ENCODE measurements at places on chromosomes 12 and 14.

GRCh38 chr12:39777465-39777864 is 157.9 kb upstream of the ABCD2 start:
- DNase-seq: no peak

DNA sequence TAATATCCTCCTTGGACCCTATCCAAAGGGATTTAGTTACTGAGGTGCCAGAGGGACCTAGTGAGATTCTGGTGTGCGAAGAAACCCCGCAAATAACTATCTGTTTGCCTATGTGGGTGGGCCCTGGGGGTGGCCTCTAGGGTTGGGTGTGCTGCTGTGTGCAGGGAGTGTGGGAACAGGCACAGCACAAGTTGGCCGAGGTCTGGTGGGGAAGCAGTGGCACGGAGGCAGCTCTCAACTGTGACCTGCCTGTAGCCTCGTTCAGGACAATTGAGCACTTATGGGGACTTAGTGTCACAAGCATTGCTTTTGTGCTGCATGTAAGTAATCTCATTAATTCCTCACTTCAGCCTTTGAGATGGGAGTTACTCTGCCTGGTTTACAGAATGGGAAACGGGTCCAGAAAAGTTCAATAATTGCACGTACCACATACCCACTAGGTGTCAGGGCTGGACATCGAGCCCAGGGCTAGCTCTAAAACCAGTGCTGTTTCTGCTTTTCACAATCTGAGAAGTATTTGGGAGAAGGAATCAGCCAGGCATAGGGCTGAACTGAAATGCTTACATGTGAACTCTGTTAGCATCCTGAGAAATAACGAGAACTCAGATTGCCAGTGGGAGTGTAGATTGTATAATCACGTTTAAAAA is 58.8 kb downstream of the TECPR2 start:
- no peak for DNase-seq

DNA sequence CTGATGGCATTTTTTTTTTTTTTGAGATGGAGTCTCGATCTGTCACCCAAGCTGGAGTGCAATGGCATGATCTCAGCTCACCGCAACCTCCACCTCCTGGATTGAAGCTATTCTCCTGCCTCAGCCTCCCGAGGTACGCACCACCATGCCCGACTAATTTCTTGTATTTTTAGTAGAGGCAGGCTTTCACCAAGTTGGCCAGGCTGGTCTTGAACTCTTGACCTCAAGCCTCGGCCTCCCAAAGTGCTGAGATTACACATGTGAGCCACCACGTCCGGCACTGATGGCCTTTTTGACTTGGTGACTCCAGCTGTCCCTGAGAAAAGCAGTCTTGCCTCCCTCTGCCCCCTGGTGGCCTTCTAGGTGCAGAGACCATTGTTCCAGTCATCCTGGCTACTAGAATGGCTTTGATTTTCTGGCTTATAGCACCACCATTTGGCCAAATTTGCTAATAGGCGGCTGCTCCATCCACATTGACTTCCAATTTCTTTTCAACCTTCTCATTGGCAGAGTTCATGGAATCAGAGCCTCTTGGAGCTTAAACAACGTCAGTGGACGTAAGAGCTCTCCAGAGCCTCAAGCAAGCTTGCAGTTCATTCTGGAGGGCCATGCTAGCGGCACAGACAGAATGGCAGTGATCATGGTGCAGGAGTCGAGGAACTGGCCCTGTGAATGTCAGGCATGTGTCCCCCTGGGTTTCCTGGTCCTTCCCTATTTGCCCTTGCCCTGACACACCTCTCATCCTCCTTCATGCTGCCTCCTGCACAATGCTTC is 25.4 kb upstream of the EIF4B start:
- no peak for DNase-seq

DNA sequence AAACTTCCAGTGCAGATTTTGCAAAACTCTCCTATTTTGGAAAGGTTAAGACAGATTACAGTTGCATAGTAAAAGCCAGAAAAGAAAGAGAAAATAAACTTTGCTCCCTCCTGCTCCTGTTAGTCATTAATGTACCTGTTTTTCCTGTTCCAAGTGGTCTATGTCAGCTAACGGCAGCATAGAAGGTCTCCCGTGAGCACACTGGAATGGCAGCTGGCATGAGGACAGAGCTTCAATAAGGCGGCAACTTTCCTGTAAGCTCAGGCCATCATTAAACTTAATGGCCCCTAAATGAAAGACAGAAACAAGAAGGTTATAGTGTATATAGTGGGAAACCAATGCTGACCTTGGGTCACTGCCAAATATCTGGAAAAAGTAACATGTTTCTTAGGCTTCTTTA is 16.0 kb downstream of the EIF2B2 start:
- DNase-seq: no peak

DNA sequence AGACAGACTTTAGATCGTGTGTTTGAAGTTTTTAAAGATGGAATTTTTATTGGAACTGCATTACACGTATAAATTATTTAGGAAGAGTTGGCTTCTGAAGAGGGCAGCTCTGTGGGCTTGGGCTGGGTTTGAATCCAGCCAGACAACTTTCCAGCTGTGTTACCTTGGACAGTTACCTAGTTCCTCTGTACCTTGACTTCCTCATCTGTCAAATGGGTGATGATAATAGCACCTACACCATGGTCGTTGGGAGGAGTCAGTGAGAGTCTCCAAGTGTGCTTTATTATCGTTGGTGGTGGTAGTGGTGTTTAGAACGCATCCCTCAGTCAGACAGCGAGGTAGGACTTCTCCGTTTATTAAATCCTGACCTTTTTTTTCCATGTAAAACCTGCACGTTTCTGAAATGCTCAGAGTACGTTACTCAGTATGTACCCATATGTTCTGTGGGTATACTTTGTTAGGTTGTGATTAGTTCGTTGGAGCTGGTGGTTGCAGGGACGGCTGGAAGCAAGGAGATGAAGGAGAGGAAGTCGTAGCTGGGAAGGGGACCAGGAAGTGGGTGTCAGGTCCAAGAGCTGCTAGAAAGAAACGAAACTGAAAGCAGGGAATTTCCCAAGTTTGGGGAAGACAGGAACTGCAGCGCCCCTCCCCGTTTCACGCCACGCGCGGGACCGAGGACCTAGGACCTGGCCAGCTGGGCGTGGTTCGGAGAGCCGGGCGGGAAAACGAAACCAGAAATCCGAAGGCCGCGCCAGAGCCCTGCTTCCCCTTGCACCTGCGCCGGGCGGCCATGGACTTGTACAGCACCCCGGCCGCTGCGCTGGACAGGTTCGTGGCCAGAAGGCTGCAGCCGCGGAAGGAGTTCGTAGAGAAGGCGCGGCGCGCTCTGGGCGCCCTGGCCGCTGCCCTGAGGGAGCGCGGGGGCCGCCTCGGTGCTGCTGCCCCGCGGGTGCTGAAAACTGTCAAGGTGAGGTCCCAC is at the start of gene OAS3:
TSS of gene OAS3 (plus strand) at position 734 of the 979 bp plus-strand sequence. CDS start at position 791, 57 bp downstream.
- no peak for DNase-seq

- no peak for DNase-seq
These were observed 365.7 kb downstream of the FLRT2 start for GRCh38 chr14:85895603-85896002.

- no peak for DNase-seq
These were observed 12.2 kb downstream of the TBX3 start for GRCh38 chr12:114671443-114672411.

- DNase-seq: no peak
These were observed 39.9 kb downstream of the C14orf132 start for GRCh38 chr14:96079066-96079465.

- no peak for DNase-seq
These were observed 53.6 kb downstream of the C12orf42 start for GRCh38 chr12:103442182-103442555.

DNA sequence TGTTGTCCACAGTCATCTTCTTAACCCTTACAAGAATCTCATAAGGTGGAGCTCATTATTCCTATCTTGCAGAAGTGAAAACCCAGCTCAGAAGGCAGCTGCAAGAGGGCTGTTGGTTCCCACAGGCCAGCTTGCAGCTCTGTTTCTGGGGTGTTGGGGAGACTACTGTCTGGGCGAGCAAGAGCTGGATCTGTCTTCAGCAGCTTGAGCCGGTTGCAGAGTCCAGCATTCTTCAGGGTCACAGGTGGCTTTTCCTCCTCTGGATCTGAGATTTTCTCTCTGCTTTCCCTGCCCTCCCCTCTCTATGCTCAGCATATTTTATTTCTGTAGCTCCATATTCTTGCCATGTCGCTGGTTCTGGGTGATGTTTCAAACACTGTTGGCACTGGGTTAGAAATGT is 87.4 kb downstream of the PAPOLA start:
- DNase-seq: no peak

GRCh38 chr14:68633131-68633991 is 159.5 kb downstream of the ZFP36L1 start:
- no peak for DNase-seq

GRCh38 chr12:126811391-126811790 is 1455.6 kb upstream of the TMEM132C start:
- DNase-seq: no peak

DNA sequence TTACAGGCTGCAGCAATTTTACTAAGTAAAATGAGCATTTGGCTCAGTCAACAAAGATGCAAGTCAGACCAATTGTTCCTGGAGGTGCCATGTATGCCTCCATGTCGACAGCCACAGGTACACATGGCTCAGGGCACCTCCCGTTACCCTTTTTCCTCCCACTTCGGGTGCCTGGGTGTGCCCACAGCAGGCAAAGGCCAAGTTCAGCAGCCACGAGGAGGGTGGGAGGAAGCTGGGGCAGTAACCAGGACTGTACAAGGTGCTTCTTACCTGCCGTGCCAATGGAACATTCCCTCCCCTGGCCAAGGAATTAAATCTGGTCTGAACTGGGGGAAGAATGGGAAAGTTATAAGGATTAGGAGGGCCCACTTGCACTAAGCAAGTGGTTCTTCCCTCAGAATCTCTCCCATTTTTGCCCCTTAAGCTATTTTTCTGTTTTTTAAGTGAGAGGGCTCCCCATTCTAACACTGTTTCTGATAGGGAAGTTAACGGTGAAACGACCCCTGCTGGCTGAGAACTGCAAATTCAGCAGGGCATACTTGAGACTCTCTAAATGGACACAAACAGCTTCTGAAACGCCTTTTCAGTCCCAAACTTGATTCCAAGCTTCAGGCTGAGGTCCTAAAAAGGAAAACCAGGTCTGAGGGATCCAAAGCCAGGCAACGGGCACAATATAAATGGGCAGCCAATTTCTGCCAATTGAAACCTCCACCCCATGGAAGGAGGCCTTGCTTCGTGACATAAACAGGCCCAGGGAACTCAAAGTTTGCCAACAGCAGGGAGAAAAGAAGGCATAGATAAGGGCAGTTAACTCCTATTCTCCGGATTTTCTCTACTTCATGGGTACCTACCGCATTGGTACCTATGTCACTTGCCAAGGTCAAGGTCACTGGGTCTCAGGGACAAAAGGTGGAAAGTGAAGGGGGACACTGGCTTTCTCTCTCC is 24.8 kb downstream of the CLECL1 start:
- no peak for DNase-seq

DNA sequence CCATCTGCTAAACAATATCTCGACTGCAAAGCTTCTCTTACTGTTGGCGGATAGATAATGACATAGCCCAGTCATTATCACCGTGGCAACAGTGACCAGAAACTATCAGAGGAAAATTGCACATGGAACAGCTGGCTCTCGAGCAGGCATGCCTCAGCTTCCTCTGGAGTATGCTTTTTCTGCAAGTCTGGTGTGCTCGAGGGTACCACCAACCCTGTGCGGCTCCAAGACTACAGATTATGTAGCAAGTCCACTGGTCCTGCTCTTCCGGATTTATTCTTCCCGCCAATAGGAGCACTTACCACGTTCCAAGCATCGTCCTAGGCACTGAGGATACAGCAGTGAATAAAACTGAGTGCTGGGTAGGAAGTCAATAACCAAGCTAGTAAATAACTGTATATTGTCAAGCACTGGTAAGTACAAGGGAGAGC is 1.4 kb upstream of the GLRX5 start:
- DNase-seq: no peak

GRCh38 chr12:132579744-132580143 is 30.6 kb downstream of the LRCOL1 start:
- DNase-seq: no peak

GRCh38 chr14:101061411-101062064 is 158.0 kb upstream of the RTL1 start:
- no peak for DNase-seq

DNA sequence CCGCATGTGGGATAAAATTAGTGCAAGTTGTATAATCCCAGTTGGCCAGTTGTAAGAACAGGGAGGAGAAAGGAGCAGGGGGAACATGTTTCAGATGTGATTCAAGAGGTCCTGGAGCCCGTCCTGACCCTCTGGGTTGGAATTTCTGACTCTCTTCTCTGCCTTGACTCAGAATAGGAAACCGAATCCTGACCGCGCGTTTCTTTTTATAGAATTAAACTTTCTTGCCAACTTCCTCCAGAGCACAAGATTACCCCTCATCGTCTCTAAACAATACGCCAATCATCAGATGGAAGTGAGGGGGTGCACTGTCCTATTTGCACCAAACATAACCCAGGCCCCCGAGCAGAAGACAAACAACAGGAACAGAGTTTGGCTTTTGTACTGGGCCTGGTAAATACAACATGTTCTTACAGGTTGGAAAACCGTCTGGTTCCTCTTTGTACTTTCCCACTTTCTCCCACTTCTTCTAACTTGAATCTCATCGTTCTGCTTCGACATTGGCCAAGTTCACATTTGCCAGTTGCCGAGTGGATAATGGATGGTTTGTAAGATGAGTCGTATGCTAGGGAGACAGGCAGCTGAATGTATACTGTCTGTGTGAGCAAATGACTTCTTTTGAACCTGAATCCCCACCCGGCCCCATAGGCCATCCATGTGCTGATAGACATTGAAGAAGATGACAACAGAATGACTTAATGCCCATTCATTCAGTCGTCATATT is 42.6 kb upstream of the MED13L start:
- no peak for DNase-seq

- DNase-seq: no peak
These were observed 58.3 kb downstream of the SIX1 start for GRCh38 chr14:60590991-60591414.

DNA sequence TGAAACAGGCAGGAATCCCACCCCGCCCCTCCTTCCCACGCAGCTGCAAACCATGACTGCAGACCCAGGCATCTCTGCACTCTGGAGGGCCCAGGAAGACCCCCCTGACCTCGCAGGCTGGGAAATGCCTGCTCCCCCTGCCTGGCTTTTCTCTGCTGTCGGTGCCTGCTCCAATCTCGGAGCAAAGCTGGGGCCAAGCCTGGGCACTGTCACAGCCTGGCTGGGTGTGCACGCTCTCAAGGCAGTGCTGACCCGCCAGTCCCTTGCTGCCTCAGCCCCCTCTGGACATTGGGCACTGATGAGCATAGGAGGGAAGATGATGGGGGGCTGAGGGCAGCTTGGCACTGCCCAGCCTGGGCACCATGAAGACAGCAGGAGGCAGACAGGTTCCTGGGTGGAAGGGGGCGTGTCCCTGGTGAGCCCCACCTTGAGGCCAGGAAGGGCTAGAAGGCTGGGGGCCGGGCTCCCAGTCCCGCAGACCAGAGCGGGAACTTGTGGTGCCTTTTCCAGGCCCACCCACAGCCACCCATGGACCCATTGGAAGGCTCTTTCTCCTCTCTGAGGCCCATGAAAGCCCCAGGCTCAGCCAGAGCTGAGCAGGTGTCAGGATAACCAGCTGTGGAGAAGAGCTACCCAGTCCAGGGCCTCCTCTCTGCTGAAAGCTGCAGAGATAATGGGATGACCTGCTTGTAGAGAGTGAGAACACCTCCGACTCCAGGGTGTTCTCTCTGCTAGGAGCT is 10.7 kb upstream of the ZNF605 start:
- no peak for DNase-seq

- DNase-seq: no peak
These were observed 10.5 kb downstream of the NID2 start for GRCh38 chr14:52058341-52058740.

GRCh38 chr14:37078131-37078530 is 94.3 kb downstream of the SLC25A21 start:
- DNase-seq: no peak

GRCh38 chr12:89085421-89085820 is 266.9 kb downstream of the DUSP6 start:
- no peak for DNase-seq

GRCh38 chr14:72463291-72463866 is 430.5 kb downstream of the DPF3 start:
- DNase-seq: no peak
